Islet precursor cell (in vitro differentiated cells): ENCODE measurements at places on chromosomes 12 and 14.

- no peak for DNase-seq
Measured at GRCh38 chr12:9626291-9626690, 18.6 kb upstream of the KLRB1 start.

- peak; percentile 69 for DNase-seq
Measured at GRCh38 chr12:95548539-95549391, 2.5 kb downstream of the USP44 start.

GRCh38 chr12:124582108-124582424 lies 14.7 kb upstream of the NCOR2 start:
- no peak for DNase-seq

GRCh38 chr14:90600619-90601018 lies 203.8 kb downstream of the CALM1 start:
- DNase-seq: no peak

DNA sequence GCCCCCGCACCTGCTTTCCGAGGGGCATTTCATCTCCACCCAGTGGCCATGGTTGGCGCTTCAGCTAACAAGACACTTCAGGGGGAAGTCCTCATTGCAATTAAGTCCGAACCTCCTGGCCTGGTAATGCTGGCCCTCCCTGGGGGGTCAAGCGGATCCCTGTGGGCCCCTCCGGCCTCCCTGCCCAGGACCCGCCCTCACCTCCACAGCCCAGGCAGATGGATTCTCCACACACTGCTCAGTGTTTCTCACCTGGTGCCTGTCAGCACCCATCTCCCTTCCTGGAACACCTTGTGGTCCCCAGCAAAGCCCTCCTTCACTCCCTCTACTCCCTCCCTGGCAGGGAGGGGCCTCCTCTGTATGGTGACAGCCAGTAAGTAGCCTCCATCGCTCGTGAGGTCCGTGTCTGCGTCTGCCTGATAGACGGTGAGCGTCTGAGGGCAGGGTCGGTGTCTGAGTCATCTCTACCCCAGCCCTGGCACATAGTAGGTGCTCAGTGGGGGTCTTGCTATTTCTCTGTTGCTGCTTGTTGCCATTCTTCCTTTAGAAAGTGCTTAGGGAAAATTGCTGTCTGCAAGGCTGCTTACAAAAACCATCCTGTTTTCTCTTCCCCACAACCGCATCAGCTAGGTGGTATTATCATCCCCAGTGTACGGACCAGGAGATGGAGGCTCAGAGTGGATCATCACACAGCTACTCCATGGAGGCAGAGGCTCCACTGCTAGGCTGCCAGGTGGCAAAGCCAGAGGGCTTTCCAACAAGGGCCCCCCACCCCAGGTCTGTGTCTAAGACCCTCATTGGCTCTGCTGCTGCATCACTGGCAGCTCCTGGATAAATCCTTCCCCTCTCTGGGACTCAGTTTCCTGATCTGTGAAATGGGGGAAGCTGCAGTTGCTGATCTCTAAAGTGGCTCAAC lies 39.7 kb upstream of the EML1 start:
- DNase-seq: peak; percentile 60

GRCh38 chr14:100476012-100476822 lies 111.0 kb downstream of the BEGAIN start:
- peak; percentile 92 for DNase-seq

DNA sequence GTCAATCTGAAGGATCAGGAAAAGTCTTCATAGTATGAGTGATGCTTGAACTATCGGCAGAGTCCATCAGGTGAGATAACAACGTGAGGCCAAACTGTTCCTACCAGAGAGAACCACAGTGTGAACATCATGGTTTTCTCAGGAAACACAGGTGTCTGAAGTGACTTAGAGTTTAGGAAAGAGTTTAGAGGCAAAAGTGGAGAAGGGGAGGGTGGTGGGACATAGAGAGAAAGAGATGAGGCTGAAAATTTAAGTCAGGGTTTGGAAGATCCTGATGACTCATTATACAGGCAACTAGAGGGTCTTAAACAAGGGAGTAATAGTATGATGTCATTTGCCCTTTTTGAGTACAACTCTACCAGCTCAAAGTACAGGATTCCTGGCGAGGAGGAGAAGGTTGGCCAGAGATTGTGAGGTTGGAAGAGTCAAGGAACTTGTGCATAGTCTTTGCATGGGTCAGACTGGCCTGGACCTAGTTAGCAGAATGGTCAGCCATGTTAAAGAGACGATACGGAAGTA lies 16.0 kb downstream of the CPNE8 start:
- DNase-seq: no peak

DNA sequence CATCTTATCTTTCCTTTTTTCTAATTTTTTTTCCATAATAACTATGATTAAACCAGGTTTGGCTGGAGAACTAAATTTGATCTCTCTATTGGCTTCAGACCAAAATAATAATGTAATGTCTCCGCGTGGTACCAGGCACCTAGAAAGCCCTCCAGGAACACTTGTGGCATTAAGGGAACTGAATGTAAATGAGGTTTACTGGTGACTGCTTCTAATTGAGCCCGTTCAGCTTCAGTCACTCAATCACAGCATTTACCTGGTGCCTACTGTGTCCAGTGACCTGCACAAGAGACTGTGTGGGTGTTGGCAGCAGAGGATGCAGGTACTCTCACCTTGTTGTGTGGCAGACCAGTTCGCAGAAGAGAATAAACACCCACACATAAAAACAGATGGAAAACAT lies 302.5 kb downstream of the DPF3 start:
- DNase-seq: no peak

GRCh38 chr12:89344043-89344861 lies 8.0 kb downstream of the DUSP6 start:
- DNase-seq: no peak

DNA sequence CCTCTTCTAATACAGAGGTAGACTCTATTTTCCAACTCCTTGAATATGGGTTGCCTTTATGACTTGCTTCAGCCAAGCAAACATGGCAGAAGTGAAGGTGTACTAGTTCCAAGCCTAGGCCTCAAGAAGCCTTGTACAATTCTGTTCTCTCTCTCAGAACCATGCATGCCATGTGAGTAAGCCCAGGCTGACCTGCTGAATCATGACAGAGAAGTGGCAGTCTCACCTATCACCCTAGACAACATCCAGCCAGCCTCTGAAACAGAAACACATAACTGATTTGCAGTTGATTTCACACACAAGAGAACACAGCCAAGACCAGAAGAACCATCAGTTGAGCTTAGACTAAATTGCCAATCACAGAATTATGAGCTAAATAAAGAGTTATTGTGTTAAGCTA lies 157.2 kb downstream of the GARIN6 start:
- no peak for DNase-seq

- DNase-seq: no peak
Measured at GRCh38 chr14:105120056-105120455, 48.5 kb downstream of the JAG2 start.

- no peak for DNase-seq
Measured at GRCh38 chr14:81561084-81561775, 27.6 kb upstream of the SEL1L start.

DNA sequence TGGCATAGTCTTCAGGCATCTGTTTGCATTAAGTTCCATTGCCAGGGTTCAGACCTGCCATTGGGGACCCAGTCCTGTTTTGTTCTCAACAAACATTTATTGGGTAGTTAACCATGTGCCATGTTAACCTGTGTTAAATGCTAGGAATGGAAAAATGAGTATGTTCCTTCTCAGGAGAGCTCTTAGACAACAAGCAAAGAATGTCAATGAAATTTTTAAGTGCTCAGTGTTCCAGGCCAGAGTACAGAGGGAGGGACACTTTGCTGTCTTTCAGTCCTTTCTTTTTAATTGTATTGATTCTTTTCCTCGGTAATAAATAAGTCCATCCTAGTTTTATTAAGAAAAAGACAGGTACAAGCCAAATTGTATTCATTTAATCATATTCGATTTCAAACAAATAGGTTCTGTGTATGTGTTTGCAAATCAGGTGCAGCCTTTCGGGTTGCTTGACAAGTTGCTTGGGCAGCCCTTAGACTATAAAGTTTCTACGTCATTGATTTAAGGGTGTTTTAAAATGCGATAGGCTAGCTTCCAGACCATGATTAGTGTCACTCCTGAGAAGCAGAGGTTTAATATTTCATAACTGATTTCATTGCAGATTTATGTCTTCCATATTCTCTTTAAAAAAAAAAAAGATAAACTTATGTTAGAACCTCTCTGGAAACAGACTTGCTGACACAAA lies 123.1 kb downstream of the DERA start:
- DNase-seq: no peak

GRCh38 chr12:19465711-19466110 lies 26.4 kb downstream of the AEBP2 start:
- no peak for DNase-seq

DNA sequence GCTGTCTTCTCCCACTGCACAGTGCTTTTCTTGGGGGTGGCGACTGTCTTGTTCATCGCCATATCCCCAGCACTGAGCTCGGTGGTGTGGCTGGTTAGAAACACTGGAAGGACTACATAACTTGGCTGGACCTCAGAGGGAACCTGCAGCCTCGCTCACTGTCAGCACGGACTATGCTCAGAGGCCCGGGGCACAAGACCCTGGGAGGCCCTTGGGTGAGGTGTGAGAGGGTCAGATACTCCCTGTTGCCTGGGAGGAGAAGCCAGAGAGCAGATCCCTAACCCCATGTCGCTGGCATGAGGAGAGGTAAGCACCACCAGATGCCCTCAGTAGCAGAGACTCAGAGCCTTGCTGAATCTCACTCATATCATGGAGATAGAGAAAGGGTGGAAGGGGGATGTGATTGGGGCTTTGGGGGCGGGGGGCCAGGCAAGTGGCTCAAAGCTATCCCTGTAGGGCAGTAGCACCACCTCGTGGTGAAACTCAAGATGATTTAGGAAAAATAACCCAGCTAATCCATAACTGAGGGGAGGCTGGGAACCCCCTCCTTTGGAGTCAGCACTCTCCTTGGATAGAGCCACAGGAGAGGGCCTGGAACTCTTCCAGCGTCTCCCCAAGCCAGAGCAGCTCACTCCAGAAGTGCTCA lies 18.7 kb upstream of the HDAC7 start:
- peak; percentile 73 for DNase-seq

GRCh38 chr12:28268608-28269229 lies 78.5 kb downstream of the CCDC91 start:
- DNase-seq: no peak

- no peak for DNase-seq
Measured at GRCh38 chr12:117702741-117703140, 266.0 kb downstream of the KSR2 start.

GRCh38 chr12:123847019-123847418 lies 84.9 kb downstream of the DNAH10 start:
- DNase-seq: no peak

- no peak for DNase-seq
Measured at GRCh38 chr12:12456637-12457036, 99.8 kb downstream of the BORCS5 start.

GRCh38 chr12:76636121-76636692 lies 76.6 kb upstream of the OSBPL8 start:
- DNase-seq: peak; percentile 72

DNA sequence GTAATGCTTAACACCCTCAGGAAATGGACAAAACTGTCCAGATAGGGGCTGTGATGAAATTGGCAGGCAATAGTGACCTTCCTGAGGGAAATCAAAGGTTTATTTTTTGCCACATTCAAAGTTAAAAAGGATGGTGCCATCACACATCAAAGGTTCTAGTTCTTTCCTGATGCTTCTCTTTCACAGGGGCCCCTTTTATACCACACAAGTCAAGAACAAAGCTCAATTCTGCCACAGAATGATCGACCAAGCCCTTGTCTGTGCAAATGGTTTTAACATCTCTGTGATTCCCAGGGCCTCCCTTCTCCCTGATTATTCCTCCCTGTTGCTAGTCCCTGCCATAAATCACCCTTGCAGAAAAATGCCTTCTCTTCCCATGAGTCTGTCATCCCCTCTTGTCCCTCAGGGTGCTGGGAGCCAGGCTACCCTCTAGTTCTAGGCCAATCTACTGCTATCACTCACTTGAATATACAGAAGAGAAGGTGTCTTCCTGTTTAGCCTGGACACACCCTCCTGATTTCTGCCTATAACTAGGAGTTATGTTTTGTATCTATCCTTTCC lies 22.7 kb downstream of the SMCO2 start:
- no peak for DNase-seq

DNA sequence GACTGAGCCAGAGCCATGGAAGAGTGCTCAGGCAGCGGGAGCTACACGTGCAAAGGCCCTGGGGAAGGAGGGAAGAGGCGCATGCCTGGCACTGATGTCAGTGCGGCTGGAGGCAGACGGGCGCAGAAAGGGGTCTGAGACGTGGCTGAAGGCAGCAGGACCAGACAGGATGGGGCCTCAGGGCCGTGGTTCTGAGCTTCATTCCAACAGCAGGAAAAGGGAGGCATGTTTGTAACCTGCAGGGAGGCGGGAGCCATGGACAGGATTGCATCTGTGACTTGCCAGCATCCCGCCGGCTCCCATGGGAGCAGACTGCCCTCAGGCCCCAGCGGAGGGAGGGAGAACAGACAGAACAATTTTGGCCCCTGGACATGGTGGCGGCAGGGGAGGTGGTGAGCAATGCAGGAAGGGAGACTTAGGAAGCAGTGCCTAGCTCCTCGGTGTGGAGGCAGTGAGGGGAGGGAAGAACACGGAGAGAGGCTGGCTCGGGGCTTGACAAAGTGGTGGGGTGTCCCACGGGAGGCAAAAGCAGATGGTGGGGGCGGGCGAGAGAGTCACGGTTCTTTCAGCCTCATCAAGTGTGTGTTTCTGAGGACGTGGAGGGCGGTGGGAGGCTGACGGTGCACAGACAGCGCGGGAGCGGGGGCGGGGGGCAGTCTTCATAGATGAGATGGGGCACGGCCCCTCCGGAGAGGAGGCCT lies 33.3 kb upstream of the INF2 start:
- DNase-seq: peak; percentile 68

DNA sequence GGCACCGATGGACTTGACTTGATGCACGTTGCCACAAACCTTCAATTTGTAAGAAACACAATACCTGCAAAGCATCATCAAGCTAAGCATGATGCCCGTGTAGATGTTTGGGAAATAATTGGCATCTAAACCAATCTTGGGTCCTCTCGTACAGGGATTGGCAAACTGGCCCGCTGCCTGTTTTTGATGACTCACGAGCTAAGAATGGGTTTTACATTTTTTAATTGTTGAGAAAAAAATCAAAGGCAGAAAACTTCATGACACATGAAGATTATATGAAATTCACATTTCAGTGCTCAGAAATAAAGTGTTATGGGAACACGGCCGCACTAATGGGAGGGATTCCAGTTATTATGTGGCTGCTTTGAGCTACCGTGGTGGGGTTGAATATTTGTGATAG lies 10.9 kb downstream of the MTA1 start:
- DNase-seq: no peak

GRCh38 chr14:79989990-79990389 lies 221.3 kb downstream of the DIO2 start:
- DNase-seq: no peak

DNA sequence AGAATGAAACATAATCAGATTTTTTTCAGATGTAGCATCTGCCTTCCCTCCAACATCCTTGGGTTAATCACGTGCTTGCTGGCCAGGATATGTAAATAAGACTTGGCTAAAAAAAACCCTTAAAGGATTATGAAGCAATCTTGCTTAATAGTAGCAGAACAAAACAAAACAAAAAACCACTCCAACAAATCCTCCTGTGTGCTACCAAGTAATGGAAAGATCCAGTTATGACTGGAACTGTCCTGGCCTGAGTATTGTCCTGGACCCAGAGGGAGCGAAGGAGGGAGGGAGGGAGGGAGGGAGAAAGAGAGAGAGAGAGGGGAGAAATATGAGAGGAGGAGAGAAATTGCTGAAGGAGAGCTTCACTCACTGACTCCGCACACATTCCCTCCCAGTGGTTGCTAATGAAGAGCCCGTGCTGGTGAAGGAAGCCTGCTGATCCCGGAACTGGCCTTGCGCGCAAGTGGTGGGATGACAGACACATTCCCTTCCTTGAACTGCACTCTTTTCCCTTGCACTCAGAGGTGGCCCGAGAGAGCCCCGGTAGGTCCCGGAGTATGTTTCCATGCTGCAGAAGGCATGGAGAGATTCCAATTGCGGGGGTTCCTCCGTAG lies 57.2 kb downstream of the HMGA2 start:
- DNase-seq: no peak
